ENCODE measurements at places on chromosomes 7 and 10.

DNA sequence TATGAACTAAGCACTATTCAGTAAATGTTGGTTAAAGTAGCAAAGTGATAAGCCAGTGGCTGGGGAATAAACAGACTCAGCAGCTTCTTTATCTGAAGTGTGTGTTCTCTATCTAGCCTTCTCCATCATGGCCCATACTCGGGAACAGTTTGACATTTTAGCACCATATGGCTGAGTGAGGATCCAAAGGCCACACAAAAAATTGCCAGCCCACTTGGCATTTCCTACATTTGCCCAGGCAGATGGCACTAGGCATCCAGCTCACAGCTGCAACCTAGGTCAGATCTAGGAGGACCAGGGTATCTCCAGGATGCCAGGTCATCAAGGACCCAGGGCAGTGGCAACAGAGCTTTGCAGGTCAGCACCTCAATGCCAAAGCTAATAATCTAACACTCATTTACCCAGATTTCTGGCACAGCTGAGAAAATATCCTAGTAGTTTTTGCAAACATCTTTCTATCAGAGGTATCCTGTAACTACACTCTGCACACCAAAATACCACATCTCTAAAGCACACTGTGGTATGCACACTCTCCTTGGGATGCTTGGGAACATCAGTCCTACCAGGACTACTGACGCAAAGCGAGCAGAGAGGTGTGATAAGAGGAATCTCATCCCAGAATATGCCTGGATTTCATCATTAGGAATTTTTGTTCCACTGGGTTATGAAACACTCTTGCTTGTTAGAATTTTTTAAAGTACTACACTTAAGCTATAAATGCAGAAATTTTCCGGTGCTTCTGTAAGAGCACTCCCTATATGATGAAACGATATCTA, 61.7 kb downstream of the DOCK4 start:
- no peak for DNase-seq

GRCh38 chr10:80264081-80265056, 25.1 kb downstream of the MAT1A start:
- peak; percentile 68 for DNase-seq

- no peak for DNase-seq
These were observed 97.8 kb downstream of the ABCC2 start for GRCh38 chr10:99880080-99880835.

- no peak for DNase-seq
These were observed 16.2 kb downstream of the GFRA1 start for GRCh38 chr10:116256752-116257259.

DNA sequence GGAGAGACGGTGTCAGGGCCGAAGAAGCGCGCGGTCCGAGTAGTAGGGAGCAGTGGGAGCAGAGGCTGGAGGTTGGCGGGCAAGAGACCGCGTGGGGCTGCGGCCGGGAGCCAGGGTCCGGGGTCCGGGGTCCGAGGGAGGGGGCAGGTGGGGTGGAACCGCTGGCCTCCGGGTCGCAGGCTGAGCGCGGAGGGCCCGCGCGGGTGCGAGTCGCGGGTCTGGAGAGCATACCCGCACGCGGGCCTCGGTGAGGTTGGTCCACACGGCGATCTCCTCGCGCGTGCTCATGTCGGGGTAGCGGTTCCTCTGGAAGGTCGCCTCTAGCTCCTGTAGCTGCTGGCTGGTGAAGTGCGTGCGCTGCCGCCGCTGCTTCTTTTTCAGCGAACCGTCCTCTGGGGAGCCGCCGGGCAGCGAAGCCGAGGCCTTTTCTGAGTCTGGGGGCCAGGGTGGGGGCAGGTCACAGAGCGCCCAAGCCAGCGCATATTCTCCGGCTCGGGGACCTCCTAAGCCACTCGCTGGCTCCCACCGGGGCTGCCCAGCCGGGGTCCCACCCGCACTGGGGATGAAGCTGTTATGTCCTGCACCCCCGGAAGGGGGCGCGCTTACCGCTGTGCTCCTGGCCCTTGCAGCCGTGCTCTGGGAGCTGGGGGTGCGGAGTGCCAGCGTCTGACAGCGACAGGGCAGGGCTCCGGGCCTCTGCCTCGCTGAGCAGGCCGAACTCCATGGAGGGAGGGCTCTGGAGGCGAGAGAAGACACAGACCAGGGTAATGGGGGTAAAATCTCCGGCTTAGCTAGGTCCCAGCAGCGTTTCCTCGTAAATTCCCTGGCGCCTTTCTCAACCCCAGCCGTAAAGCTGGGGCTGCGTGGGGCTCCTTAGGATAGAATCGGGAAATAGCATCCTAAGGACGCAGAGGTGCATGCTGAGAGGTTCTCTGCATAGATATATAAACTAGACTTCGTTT, 5.5 kb downstream of the ELOVL3 start:
- peak; percentile 70 for DNase-seq

DNA sequence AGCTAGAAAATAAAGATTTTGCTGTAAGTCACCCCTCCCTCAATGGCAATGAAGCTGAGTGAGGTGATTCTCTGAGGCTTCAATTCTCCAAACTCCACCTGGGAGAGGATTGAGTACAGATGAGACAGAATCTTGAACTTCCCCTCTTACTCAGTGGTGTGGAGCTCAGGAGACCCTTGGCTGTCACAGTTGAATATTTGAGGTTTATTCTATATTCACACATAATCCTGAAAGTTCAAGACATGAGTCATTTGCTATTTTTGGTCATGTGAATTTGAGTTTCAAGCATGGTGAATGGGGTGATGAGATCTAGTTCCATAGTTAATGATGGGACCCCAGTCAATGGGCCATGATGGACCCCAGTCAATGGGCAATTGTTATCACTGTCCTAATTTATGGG, 13.9 kb upstream of the TECTB start:
- DNase-seq, result no peak

GRCh38 chr10:102119417-102120141, 589 bp downstream of the LDB1 start:
- peak; percentile 88 for DNase-seq

DNA sequence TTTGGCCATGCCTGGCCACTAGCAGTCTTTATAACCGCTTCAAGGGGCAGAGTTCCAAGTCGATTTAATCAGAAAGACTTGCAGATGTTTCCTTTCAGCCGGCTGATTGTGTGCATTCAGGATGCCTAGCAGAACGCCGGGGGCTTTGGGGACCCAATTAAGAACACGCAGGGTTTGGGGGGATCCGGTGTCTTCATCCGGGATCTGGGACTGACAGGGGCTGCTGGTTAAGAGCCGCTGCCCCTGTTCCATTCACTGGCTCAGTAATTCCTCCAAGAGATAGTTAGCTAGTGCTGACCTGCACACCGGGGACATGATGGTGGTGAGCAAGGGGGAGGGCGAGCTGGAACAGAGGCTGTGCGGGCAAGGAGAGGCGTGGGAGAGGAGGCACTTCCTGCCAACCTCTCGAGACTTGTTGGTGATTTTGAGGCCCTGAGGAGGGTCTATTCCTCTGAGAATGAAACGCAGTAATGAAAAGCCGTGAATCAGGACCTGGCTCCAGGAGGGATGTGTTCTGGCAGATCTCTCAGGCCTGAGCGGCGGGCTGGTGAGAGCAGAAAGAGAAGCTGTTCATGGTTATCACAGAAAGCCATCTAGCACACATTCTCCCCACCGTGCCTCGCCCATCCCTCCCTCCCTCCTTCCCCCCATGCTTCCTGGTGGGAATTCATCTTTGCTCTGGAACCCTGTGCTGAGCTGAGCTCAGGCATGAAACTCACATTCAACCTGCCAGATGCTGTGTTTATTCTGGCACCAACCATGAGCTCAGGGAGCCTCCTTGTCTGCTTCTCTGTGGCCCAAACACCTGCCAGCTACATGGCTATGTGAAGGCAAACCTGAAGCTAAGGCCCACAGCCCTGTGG, 152.0 kb downstream of the CCDC3 start:
- DNase-seq, result no peak

- DNase-seq, result no peak
These were observed 44.3 kb downstream of the NUDCD3 start for GRCh38 chr7:44445986-44446671.

DNA sequence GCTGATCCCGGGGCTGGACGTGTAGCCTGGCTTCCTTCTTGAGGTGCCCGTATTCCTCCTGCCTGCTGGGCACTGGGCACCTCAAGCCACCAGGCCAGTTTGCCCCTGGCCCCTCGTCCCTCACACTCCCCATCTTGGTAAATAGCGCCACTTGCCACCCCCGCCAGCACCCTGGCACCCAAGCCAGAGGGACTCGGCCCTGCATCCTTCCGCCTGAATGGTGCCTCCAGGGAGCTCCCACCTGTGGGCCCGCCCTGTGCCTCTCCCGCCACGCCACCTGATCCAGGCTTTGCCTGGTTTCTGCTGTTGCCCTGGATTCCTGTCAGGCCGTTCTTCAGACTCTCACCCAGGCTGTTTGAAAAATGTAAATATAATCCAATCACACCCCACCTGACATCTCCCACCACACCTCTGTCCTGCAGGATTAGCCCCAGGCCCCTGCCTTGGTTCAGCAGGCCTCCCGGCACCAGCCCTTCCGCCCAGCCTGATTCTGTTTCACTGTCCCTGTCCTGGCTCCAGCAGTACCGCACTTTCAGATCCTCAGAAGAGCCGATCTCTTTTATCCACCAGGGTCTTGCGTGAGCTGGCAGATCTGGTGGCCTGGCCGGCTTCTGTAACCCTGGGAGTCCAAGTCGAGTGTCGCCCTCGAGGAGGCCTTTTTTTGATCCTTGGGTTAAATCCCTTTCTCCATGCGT, 33.8 kb downstream of the WIPI2 start:
- no peak for DNase-seq

DNA sequence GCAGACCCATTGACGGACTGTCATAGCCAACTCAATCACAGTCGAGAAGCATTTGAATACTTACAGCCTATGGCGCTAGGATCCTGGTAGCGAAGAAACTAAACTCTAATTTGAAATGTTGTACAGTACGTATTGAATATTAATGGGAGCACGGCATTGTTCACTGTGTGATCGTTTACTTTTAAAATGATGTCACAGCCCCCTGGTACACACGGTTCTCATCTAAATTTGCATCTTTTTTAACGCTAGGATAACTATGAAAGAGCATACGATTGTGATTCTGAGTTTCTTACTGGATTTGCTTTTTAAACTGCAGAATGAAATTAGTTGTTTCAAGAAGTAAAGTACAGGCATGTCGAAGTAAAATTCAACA, 895 bp upstream of the NAPEPLD start:
- no peak for DNase-seq

GRCh38 chr7:139231513-139232376, 708 bp downstream of the UBN2 start:
- peak; percentile 76 for DNase-seq

- DNase-seq, result no peak
These were observed 8.2 kb downstream of the GSAP start for GRCh38 chr7:77407906-77408305.

- DNase-seq, result no peak
These were observed 5.8 kb upstream of the AGR2 start for GRCh38 chr7:16810573-16810972.

Measured in coronary artery (tissue), 2 donors.